ENCODE measurements at places on chromosomes 6 and 20. TPM values are rescaled to one million over a fixed set of nuclear protein-coding genes. Genes with fewer than 3 reads are reported as not detected.

DNA sequence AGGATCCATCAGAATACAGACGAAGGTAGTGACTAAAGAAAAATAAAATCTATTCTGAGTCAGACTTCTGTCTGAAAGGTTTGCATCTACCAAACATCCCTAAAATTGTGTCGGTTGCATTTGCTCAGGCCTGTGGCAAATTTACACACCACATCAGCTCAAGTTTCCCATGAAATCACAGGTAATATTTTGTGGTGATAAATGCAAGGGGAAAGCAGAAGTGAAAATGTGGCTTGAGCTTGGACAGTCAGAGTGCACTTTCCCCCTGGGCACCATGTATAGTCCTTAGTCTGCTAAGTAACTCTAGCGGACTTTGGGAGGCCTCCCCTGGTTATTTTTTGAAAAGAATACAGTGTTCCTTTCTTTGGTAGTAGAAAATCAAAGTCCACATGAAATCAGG is 159.1 kb downstream of the PKHD1 start:
- ATAC-seq = no peak

GRCh38 chr20:50724851-50725723 is 6.3 kb upstream of the PARD6B start:
- ATAC-seq = peak; percentile 84

DNA sequence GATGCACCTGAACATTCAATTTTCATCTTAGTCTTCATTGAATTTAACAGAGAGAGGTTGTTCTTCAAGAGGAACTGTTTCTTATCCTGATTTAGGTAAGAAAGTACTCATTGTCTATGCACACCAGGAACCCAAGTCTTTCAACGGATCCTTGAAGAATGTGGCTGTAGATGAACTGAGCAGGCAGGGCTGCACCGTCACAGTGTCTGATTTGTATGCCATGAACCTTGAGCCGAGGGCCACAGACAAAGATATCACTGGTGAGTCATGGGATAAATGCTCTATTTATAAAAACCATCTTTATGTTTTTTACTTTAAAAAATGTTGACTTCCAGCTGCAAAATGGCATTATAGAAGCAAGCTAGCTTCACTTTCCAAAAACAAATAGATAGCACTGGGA is 10.2 kb downstream of the NQO2 start:
- ATAC-seq = no peak

GRCh38 chr20:53844259-53844658 is 226.1 kb downstream of the BCAS1 start:
- no peak for ATAC-seq

- ATAC-seq = peak; percentile 49
Observed at GRCh38 chr6:163750431-163751031, 336.0 kb downstream of the QKI start.

DNA sequence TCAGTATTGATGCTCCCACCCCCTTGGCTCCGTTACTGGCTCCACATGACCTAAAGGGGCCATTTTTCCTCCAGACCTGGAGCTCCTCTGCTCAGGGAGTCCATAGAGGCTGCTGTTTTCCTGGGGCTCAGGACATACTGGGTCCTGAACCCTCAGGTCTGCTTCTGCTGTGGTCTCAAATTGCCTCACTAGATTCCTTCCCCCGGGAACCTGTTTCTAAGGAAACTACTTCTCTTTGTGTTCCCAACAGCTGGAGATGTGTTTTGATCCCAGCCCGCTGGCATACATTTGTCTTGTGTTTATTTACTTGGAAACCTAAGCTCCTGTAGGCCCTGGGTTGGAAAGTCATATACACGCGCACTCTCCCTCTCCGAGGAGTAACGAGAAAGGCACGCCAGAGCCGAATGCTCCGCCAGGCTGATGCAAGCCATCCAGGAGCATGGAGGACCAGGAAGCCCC is 222.8 kb downstream of the UST start:
- no peak for ATAC-seq

GRCh38 chr20:62357681-62358080 is 9.4 kb downstream of the LAMA5 start:
- ATAC-seq = no peak

GRCh38 chr6:145233955-145234354 is 501.4 kb downstream of the EPM2A start:
- ATAC-seq = peak; percentile 91

DNA sequence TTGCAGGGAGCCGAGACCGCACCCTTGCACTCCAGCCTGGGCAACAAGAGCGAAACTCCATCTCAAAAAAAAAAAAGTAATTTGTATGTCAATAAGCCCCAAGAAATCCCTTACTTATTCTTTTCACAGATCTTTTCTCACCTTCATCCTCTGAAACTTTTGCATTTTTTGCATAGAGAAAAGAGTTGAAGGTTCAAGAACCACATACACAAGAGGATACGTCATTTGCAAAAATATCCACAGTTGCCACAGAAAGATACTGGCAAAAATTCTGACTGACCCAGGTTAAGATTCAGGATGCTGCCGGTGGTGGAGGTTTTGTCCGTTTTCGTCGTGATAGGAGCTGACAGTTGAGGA is 94.5 kb downstream of the ZMYND8 start:
- no peak for ATAC-seq

- peak; percentile 77 for ATAC-seq
Observed at GRCh38 chr6:35302604-35303241, 5.1 kb downstream of the DEF6 start.

DNA sequence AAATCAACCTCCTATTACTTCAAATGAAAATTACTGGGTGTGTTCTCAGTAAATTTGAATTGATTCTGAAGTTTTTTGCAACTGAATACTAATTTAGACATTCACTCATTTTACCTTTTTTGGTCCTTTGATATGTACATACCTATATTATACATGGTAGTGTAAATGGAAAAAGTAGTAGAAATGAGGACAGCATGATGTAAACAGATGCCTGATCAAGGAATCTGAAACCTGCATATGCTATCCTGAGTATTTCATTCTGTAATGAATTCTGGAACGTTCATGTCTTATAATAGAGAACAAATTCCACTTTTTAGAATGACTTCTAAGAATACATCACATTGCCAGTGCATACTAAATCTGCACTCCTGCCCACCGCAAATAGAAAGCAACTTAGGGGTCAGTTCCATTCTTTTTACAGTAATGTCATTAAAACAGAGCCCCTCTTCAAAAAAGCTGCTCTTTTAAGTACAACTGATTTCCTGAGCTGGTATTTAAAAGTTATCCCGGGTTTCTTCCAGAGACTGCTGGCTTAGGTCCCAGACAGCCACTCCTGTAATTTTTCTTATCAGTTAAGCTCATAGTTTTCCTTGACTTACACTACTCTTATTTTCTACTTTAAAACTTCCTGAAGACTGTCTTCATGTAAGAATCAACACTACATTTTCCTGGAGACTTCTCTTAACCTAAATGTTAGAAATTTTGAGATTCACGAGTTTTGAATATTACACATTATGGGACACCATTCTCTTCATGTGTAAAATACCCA is 48.4 kb downstream of the MAP3K7 start:
- ATAC-seq = no peak

GRCh38 chr6:106194949-106195921 is 109.1 kb downstream of the PRDM1 start:
- ATAC-seq = peak; percentile 96

- no peak for ATAC-seq
Observed at GRCh38 chr6:157974341-157974894, 7.2 kb upstream of the SYNJ2 start.

DNA sequence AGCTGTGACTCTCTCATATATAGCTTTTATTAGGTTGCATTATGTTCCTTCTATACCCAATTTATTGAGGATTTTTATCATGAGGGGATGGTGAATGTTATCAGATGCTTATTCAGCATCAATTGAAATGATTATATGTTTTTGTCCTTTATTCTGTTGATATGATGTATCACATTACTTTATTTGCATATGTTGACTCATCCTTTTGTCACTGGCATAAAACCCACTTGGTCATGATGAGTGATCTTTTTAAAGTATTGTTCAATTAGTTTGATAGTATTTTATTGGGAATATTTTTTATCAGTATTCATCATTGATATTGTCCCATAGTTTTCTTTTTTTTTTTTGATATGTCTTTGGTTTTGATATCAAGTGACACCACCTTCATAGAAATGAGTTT is 529.9 kb downstream of the MMUT start:
- no peak for ATAC-seq

DNA sequence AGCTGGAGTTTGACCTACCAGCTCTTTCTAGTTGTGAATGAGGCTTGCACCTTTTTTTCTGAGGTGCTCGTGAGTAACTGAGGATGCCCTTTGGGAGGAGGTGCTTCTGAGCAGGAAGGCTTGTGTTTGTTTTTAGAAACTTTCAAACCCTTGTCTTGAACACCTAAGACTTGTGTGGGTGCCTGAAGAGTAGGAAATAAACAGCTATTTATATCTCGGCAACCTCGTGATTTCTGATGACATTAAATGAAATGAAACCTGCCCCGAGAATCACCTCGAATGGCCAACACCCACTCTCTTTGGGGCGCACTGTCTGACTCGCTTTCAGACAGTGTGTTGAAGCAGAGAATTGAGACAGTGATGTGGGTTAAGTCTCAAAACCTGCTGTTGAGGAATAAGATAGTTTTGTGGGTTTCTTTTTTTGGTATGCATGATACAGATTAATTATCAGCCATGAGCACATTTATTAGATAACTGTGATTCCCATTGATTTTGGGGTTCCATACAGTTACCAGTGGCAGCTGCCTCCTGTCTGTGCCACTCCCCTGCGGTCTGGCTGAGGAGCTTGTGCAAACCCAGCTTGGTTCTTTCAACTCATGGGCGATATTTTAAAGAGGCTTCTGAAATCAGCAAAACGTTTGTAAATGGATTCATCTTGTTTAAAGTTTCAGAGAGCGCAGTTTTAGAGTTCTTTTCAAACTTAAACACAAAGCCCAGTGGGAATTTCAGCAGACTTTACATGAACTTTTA is 8.4 kb downstream of the IRF4 start:
- ATAC-seq = no peak

- ATAC-seq = no peak
Observed at GRCh38 chr6:72250664-72251063, 364.3 kb downstream of the RIMS1 start.

GRCh38 chr6:11096109-11096508 is 2.5 kb downstream of the SMIM13 start:
- peak; percentile 57 for ATAC-seq

DNA sequence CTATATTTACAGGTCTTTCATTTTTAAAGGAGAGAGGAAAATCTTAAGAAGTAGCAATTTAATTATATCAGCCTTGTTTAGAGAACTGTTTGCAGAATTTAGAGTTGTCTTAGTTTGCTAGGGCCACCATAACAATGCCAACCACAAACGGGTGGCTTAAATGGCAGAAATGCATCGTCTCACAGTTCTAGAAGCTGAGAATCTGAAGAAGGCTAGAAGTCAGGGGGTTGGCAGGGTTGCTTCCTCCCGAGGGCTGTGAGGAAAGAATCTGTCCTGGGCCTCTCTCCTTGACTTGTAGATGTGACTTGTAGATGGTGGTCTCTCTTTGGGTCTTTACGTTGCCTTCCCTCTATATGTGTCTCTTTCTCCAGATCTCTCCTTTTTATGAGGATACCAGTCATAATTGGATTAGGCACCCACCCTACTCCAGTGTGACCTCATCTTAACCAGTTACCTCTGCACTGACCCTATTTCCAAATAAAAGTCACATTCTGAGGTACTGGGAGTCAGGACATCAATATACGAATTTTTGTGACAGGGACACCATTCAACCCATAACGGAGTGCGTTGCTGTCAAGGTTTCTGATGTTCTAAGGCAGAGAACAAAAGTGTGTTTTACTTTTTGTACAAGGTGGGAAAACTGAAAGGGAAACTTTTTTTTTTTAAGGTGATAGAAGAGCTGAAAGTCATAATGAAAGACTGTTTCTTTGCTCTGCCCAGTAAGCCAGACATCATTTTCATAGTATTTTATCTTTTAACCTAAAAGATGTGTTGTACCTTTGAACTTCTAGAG is 84.4 kb downstream of the SAMD3 start:
- ATAC-seq = no peak

DNA sequence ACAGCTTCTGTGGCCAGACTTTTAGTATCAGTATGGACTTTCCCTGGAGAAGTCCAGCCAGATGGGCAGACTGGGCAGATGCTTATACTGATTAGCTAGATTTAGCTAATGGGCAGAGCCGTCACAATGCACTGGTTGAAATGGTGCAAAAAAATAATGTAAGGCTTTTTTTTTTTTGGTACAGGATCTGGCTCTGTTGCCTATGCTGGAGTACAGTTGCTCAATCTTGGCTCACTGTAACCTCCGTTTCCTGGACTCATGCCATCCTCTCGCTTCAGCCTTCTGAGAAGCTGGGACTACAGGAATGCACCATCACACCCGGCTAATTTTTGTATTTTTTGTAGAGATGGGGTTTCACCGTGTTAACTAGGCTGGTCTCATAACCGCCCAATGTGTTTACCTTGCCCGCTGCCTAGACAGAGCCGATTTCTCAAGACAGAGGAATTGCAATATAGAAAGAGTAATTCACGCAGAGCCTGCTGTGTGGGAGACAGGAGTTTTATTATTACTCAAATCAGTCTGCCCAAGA is 16.4 kb upstream of the KIFC1 start:
- peak; percentile 78 for ATAC-seq

GRCh38 chr6:42460883-42461282 is 9.2 kb upstream of the TRERF1 start:
- ATAC-seq = no peak

DNA sequence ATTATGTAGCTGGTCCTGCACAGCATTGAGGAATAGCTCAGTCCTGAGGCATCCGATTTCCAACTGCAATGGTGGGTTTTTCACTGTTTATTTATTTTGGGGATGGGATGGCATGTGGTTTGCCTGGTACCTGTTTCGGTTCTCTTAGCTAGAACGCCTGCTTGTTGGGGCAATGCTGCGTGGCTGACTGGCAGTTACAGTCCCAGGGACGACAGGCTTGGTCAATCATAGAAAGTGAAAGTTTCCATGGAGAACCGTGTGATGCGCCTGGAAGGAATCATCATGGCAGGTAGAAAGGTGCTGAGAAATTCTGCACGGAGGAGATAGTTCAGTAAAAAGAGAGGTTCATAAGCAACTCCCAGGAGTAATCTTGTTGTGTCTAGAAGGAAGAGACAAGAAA is 18.4 kb downstream of the ID4 start:
- ATAC-seq = no peak

DNA sequence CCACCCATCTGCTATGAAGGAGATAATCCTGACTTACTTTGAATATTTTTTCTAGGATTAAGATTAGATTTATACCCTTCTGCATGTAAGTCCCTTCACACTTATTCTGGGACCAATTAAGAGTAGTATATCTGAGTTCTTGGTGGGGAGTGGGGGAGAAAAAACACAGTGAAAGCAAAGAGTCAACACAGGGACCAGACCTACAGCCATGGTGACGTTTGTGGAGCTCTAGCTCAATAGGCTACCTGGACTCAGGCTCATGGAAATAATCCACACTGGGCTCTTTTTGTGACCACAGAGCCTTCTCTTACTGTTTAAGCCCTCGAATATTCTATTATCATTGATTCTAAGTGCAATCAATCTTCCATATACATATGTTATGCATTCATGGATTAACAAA is 491.4 kb downstream of the LMBRD1 start:
- no peak for ATAC-seq

The GSTA1 gene
- 1.6 TPM for total RNA-seq

The EBF4 gene
- total RNA-seq = 1.7 TPM

The RPRD1B gene
- total RNA-seq = 24.1 TPM

The TTK gene
- total RNA-seq = 11.0 TPM

The RIN2 gene
- 42.3 TPM for total RNA-seq

The EPM2A gene
- 3.8 TPM for total RNA-seq

The GGTLC1 gene
- not detected for total RNA-seq

The FAM110A gene
- total RNA-seq = 32.8 TPM

The CTCFL gene
- total RNA-seq = not detected

The SIRPA gene
- 15.1 TPM for total RNA-seq

The LY6G6C gene
- 10.8 TPM for total RNA-seq

The CST2 gene
- total RNA-seq = not detected
